ENCODE measurements at places on chromosomes 7 and 10. TPM values are rescaled to one million over a fixed set of nuclear protein-coding genes. Genes with fewer than 3 reads are reported as not detected.

DYNC1I1 gene
- total RNA-seq = 1.9 TPM

TAS2R41 gene
- not detected for total RNA-seq

ADAP1 gene
- total RNA-seq = 1.2 TPM

TMEM106B gene
- total RNA-seq = 66.0 TPM

SVOPL gene
- not detected for total RNA-seq

ITIH2 gene
- 0.12 TPM for total RNA-seq

IDI2 gene
- not detected for total RNA-seq

GLI3 gene
- 12.9 TPM for total RNA-seq

GPR141 gene
- total RNA-seq = not detected

ARMC10 gene
- total RNA-seq = 34.9 TPM

CTAGE8 gene
- 0.10 TPM for total RNA-seq

SYCE1 gene
- 0.05 TPM for total RNA-seq

SKIDA1 gene
- 2.0 TPM for total RNA-seq

LIPN gene
- total RNA-seq = not detected

ADCY1 gene
- total RNA-seq = 0.69 TPM

STOX1 gene
- total RNA-seq = 0.64 TPM

Measured in cardiac ventricle fibroblast (primary cell).